Activated T-helper 17 cell treated with anti-CD3 and anti-CD28 coated beads, Interleukin-2, amount 50 U/mL, for 72 hours (primary cell): ENCODE measurements at places on chromosomes 1 and 21. TPM values are rescaled to one million over a fixed set of nuclear protein-coding genes. Genes with fewer than 3 reads are reported as not detected.

GRCh38 chr1:180961622-180962021 is 48.9 kb downstream of the KIAA1614 start:
- no peak for ATAC-seq

Gene ATP8B2
- 69.0 TPM for total RNA-seq

- no peak for ATAC-seq
Measured at GRCh38 chr1:111480674-111481073, 6.9 kb downstream of the C1orf162 start.

DNA sequence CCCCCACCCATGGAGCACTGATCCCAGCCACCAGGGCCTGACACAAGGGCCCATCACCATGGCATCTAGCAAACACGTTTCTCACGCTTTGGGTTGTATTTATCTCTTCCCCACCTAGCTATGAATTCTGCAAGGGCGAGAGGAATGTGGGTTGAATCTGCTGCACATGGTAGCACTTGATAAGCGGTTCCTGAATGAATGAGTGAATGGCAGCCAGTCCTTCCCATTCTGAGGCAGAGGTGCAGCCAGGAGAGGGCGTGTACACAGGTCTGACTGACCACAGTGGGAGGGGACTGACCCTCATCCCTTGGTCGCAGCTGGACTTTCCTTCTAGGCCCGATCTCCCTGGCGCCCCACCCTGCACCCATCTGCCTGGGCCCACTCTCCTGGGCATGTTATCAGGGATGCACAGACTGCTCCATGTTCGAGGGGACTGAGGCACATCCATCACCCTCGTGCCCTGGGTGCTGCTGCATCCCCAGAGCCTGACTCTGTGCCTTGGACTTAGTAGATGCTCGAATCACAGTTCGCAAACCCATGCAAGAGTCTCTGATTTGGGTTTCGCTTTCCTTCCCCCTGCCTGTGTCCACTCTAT is 1.0 kb downstream of the RD3 start:
- ATAC-seq: no peak

Gene TAL1
- total RNA-seq: not detected

Gene DMRTB1
- not detected for total RNA-seq

Gene CRYAA
- not detected for total RNA-seq

Gene HJV
- not detected for total RNA-seq

Gene HSF2BP
- 0.50 TPM for total RNA-seq

DNA sequence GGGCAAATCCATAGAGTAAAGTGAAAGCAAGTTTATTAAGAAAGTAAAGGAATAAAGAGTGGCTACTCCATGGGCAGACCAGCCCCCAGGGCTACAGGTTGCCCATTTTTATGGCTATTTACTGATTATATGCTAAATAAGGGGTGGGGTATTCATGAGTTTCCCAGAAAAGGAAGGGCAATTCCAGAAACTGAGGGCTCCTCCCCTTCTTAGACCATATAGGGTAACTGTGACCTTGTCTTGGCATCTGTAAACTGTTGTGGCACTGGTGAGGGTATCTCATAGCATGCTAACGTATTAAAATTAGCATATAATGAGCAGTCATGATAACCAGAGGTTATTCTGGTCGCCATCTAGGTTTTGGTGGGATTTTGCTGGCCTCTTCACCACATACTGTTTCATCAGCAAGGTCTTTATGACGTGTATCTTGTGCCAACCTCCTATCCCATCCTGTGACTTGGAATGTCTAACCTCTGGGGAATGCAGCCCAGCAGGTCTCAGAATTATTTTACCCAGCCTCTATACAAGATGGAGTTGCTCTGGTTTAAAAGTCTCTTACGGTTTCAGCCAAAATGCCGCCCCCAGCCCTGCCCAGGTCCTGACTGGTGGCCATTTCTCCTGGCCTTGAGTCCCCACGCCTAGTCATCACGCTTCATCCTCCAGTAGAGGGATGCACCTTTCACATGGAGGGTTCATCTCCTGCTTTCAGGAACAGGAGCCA is 982 bp upstream of the TRIM17 start:
- peak; percentile 34 for ATAC-seq

DNA sequence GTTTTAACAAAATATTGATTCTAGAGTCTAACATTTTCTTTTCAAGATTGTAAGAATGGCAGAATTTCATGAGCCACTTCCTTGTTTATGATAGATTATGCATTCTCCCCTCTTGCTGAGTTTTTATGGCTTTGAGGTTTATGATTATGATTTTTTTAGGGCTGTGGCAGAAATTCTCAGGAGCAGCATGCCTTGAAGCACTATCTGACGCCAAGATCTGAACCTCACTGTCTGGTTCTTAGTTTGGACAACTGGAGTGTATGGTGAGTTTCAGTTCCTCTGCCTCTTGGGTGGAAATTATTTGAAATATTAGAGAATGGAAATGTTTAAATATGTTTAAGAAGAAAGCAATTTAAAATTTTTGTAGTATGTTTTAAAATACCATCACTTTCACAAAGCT is 10.2 kb downstream of the USP16 start:
- no peak for ATAC-seq

DNA sequence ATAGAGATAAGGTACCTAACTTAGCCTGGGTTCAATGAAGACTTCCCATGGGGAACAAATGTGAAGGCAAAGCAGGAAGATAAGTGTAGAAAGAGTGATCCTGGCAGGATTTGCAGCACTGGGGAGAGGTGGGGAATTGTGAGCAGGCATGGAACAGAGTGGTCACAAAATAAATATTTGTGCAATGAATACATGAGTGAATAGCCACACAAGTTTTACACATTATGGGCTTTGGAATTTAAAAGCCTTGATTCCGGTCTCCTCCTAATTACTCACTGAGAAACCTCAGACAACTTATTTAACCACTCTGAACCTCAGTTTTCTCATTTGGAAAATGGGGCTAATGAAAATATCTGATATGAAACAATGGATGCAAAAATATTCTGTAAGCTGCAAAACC is 148.3 kb downstream of the ELAVL4 start:
- no peak for ATAC-seq

Gene SPATA46
- not detected for total RNA-seq

DNA sequence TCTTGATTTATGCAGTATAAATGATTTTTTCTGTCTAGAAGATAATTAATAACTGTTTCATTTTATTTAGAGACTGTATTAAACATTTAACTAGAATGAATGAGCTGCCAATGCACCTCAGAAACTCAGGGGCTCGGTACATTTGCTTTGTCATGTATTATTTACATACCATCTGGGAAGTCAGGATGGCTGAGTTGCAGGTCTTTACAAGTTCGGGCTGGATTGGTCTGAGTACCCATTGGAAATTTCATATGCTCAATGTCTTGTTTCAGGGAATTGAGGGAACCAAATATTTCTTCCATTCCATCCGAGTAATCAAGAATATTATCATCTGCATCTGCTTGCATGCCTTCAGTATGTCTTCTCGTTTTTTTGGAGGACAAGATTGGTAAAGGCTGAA is 221.7 kb downstream of the COL11A1 start:
- no peak for ATAC-seq

DNA sequence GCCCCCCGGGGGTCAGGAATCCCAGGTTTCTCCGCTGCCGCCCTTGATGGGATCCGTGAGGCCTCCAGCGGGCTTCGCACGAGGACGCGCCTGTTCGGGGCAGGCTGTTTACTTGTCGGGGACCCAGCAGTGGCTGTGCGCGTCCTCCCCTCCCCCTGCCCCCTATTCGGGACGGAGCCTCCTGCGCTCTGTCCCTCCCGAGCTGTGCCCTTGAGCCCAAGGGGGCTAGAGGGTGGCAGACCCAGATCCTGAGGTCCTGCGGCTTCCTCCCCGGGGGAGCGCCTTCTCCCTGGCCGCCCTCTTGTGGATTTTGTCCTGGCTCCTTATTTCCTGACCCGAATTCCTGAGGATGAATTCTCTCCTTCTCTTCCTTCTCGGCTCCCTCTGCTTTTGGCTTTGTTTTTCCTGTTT is 38.4 kb downstream of the PIK3CD start:
- ATAC-seq: no peak

DNA sequence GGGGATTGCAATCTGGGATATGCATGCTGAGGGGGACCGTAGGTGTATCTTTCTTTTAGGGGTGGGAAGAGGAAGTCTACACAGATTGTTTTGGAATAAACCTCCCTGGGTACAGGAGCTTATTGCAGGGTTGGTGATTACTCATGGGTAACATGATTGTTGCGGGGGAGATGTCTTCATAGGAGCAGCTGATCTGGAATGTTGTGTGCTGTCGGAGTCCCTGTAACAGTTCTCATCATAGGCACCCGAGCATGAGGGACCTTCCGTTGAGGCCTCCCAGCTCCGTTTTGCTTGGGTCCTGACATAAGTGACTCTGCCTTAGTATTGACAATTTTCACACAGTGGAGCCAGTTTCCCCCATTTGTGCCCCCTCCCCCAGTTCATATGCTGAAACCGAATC is 4.2 kb upstream of the PRXL2B start:
- no peak for ATAC-seq

Gene SH2D5
- total RNA-seq: not detected

DNA sequence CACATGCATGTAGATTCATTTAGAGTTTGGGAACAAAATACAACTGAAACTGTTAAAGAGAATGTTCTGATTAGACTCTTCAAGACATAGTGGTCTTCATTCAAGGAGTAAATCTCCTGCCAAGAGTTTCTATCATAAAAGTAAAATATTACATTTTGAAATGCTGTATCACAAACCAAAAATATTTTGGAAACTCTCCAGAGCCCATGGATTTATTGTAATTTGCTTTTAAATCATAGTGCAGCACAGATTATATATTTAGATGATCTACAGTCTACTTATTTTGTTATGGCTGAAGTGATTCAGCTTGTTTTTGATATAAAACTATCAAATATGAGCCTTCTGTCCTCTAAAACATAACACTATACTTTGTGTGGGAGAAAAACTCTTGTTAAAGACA is 105.3 kb downstream of the DISP1 start:
- no peak for ATAC-seq

- ATAC-seq: no peak
Measured at GRCh38 chr1:220330265-220330664, 58.0 kb upstream of the RAB3GAP2 start.

GRCh38 chr1:170520601-170521000 is 11.4 kb upstream of the GORAB start:
- no peak for ATAC-seq

DNA sequence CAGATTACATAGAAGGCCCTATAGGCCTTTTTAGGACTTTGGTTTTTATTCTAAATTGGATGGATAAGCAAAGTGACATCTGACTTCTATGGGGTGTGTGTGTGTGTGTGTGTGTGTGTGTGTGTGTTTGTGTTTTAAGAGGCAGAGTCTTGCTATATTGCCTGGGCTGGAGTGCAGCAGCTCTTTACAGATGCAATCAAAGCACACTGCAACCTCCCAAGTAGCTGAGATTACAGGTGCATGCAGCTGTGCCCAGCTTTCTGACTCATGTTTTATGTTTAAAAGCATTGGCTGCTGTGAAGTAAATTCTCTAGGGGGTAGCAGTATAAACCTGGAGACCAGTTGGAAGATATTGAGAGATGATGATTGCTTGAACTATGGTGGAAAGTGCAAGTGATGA is 12.4 kb upstream of the EVI5 start:
- ATAC-seq: no peak

GRCh38 chr21:43699933-43700599 is 18.9 kb upstream of the PDXK start:
- ATAC-seq: no peak
